Lower leg skin (tissue), 4 donors: ENCODE measurements at places on chromosomes 7 and 10.
A peak's percentile ranks its signal among the peaks of the same experiment; 100 is the strongest.

GRCh38 chr10:44473146-44473545, 88.2 kb upstream of the CXCL12 start:
- no peak for DNase-seq

- peak; percentile 66 for DNase-seq
Measured at GRCh38 chr10:80408242-80409101, at the start of gene PRXL2A. TSS of gene PRXL2A (plus strand) at chr10:80408551. CDS start at chr10:80420468, 11,917 bp downstream.

DNA sequence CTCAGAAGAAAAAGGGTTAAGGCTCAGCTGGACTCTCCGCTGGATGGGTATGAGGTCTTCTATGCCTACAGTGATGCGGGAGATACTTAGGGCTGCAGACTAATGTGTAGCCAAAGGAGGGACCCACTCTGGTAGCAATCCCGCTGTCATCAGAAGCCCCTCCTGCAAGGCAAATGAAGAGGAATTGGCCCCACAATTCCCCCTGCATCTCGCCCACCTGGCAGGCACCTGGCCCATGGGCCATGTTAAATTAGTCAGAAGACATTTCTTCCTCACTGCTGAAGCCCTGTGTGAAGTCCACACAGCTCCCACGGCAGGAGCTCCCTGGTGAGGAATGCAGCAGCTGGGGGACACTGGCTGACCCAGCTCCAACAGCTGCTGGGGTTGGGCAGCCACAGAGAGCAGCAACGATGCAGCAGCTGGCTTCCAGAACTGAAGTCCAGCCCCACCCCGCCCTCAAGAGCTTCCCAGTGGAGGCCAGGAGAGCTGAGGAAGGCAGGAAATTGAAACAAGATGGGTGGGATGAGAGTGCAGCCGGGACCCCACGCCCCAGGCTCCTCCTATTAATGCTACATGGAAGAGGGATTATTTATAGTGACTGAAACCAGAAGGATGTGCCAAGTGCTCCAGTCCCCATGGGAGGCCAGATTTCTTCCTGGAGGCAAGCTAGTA, 5.5 kb downstream of the VSTM4 start:
- DNase-seq, result peak; percentile 37

DNA sequence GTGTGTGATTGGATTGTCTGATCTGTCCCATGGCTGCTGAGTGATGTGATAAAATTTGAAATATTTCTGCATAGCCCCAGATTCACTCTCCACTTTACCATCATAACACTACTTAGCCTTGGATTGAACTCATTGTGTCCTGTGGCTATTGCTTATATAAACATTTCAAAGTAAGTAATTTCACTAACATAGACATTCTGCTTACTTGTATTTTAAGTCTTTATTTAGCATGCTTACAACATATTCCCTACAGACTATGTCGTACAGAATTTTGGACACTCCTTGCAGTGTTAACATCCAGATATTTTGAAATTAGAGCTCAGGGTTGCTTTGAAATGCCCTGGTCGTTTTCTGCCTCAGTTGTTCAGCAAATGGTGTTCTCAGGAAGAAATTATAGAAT, 117.6 kb downstream of the LRRC4 start:
- DNase-seq, result no peak

DNA sequence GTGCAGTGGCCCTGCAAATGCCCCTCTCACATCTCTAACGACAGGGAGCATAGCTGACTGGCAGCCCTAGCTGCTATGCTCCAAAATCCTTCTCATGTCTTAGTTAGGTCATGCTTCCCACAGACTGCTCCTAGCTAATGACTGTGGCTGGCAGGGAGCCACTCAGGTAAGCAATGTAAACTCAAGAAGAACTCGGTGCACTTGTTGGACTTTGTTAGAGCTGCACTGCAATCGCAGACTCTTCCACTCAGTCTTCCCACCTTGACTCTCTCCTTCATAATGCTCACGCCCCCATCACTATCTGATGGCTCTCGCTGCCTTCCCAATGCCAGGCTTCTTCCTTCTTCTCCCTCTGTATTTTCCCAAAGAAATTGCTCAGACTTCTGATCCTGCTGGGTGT, 24.0 kb downstream of the OR9A2 start:
- DNase-seq, result no peak

DNA sequence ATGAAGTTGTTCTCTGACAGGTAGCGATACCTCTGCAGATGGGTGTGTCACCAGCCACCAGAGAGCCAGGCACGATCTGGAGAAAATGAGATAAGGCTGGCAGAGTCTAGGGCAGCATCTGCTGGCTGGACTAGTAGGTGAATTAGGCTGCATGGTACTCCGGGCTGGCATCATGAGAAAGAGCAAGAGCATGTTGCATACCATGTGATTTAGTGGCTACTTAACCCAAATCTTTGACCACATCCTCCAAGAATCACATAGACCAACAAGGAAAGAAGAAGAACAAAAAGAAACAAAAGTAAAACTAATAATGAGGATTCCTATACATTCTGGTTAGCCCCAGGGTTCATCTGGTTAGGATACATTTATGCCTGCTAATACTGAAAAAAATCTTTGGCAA, 23.4 kb upstream of the FAM170B start:
- DNase-seq, result peak; percentile 43

DNA sequence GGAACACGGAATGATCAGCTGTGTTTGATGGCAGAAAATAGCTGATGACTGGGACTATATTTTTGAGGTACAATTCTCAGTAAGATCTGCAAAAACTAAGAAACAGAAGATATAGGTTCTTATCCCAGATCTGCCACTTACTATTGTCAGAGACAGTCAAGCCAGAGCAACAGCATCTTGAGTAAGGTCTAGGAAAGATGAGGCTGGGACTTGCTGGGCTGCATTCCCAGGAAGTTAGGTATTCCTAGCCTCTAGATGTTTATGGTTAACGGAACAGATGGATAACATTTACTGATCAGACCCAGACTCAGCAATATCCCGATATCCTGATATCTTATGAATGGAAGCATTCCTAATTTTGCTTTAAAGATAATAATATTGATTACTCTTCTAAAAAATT, 68.7 kb upstream of the DNAJB12 start:
- DNase-seq, result no peak

DNA sequence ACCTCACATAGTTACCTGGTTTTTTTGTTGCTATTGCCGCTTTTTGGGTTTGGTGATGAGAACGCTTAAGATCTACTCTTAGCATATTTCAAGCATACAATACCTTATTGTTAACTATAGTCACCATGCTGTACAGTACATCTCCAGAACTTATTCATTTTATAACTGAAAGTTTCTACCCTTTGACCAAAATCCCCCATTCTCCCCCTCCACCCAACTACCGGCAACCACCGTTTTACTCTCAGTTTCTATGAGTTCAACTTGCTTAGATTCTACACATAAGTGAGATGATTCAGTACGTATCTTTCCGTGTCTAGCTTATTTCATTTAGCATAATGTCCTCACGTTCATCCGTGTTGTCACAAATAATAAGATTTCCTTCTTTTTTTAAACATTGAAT, 86.7 kb upstream of the IL6 start:
- DNase-seq, result no peak

- no peak for DNase-seq
Measured at GRCh38 chr10:79190740-79191261, 122.0 kb downstream of the ZMIZ1 start.

GRCh38 chr7:78081888-78082287, 283.3 kb downstream of the PHTF2 start:
- no peak for DNase-seq

GRCh38 chr7:108805808-108806397, 236.2 kb downstream of the DNAJB9 start:
- no peak for DNase-seq

DNA sequence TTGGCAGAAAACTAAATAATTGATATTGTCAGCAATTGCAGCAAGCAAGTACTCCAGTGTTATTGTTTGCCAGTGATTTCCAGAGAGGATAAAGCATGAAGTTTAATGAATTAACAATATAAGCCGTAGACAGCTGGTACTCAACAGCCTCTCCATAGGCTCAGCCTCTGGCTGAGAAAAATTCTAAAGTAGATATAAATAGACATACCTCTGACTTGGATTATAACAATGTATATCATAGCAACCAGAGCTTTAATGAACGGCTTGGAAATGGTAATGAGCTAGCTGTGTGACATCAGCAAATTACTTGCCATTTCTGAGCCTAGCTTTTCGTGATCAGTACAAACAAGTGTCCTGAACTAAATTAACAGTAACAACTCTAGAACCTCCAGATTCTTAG, 1055.4 kb upstream of the AUTS2 start:
- no peak for DNase-seq

- no peak for DNase-seq
Measured at GRCh38 chr7:128201067-128201689, 39.9 kb upstream of the LEP start.

GRCh38 chr7:135601182-135601581, 43.5 kb downstream of the NUP205 start:
- DNase-seq, result no peak

GRCh38 chr10:64011912-64012714, 490.9 kb downstream of the REEP3 start:
- no peak for DNase-seq

GRCh38 chr10:96789571-96790108, 42.5 kb upstream of the LCOR start:
- no peak for DNase-seq

DNA sequence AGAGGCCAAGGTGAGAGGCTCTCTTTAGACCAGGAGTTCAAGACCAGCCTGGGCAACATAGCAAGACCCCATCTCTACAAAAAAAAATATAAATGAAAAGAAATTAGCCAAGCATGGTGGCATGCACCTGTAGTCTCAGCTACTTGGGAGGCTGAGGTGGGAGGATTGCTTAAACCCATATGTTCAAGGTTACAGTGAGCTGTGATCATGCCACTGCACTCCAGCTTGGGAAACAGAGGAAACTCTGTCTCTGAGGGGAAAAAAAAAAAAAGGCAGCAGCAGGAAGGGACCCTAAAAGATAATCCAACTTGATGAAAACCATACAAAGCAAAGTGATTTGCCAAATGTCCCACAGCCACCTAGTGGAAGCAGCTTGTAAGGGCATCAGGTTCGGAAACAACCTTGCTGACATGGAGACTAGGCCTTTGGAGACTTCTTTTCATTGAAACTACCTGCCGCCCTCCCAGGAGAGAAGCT, 15.6 kb upstream of the PBLD start:
- DNase-seq, result no peak

DNA sequence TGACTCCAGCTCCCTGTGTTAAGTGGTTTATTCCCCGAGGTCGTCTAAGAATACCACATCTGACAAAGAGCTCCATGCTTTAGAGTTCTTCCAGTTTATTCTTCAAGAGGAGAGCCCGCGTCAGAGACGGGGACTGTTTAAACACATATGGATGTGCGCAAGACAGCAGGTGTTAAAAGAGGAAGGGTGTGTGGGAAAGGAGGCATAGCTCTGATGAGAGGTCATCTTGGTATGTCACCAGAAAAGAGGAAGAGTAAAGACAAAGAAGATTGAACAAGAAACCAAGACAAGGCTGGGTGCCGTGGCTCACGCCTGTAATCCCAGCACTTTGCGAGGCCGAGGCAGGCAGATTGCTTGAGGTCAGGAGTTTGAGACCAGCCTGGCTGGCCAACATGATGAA, 258.7 kb downstream of the CCDC3 start:
- DNase-seq, result no peak

DNA sequence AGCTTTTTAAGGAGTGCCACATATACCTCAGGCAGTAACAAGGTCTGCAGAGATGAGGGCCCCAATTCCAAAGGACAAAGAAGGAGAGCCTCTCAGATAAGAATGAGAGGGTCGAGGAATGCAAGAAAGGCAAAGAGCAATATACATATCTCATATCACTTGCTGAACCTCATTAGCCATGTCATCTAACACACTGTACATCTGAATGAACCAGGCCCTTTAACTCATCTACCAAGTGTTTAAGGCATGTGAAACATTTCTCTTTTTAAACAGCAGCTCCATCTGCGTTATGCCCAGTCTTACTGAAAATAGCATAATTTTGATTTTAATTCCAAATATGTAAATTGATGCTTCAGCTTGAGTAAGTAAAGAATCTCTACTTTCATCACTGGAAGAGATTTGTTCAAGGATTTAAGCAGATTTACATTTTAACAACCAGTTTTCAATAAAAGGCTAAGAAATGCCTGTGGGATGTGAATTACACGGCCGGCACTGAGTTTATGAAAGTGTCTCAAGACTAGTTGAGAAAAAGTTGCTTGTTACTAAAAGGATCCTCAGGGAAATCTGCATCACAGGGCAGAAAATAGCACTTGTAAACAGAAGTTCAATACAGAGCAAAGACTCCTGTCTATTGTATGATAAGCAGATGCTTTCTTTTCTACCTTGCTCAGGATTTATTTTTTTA, 123.8 kb upstream of the SLC26A5 start:
- DNase-seq, result no peak

- no peak for DNase-seq
Measured at GRCh38 chr7:27745064-27745583, 5.2 kb downstream of the TAX1BP1 start.

GRCh38 chr7:70693321-70693685, 438.6 kb upstream of the GALNT17 start:
- DNase-seq, result no peak

GRCh38 chr10:80648106-80648505, 110.4 kb downstream of the SH2D4B start:
- DNase-seq, result no peak
